Cardiac fibroblast (primary cell): ENCODE measurements at places on chromosomes 13 and 19.

DNA sequence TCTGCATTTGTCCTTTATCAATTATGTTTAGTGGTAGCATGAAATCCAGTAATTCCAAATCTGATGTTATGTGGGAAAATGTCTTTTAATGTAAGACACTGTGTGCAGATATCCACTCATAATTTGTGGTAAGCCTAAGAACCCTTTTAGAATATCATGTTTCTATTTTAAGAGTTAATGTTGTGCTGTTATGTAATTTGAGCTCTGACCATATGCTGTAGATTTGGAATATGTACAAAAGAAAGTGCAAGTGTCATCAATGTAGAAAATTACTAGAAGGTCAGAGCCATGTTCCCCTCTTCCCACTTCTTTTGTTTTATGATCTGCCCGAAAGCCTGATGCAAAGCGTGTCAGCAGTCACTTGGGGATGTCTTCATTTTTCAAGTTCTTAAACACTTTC, 44.5 kb downstream of the SCEL start:
- no peak for DNase-seq

DNA sequence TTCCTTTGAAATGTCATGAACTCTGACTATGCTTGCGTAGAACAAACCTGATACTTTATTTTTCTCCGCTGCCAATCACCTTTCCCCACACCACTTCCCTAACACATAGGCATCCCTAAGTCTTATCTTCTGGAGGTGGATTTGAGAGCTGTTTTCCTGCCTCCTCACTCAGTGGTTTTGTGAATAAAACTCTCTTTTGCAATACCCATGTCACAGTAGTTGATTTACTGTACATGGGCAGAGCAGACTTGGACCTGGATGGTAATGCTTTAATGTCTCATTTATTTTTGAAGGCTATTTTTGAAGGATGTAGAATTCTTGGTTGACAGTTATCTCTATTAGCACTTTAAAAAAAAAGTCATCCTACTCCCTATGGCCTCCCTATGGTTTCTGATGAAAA, 881.8 kb downstream of the SLITRK5 start:
- DNase-seq = no peak

GRCh38 chr19:7429638-7430282, 59.1 kb downstream of the PEX11G start:
- DNase-seq = no peak

- no peak for DNase-seq
Observed at GRCh38 chr13:93336728-93337127, 110.1 kb downstream of the GPC6 start.

DNA sequence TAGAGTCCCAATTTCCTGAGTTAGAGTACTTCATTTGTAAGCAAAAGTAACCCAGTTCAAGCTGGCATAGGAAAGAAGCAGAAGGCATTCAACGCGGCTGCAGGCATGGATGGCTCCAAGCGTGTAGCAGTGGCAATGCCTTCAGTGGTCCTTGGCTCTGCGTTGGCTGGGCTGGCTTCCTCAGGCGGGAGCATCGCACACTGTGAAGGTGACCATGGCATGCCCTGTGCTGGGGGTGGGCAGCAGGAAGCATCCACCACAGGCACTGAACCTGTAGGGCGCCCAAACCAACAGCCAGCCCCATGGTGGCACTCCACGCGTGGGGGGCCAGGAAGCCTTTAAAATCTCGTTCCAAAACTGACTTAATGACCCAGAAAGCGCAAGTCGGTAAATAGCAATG, 53.6 kb upstream of the SPACA7 start:
- DNase-seq = no peak

GRCh38 chr13:59210543-59210942, 953.2 kb downstream of the DIAPH3 start:
- DNase-seq = peak; percentile 5

- no peak for DNase-seq
Observed at GRCh38 chr19:4795400-4795799, 3.9 kb downstream of the FEM1A start.

- peak; percentile 26 for DNase-seq
Observed at GRCh38 chr19:42175952-42176648, 41.4 kb downstream of the DEDD2 start.

DNA sequence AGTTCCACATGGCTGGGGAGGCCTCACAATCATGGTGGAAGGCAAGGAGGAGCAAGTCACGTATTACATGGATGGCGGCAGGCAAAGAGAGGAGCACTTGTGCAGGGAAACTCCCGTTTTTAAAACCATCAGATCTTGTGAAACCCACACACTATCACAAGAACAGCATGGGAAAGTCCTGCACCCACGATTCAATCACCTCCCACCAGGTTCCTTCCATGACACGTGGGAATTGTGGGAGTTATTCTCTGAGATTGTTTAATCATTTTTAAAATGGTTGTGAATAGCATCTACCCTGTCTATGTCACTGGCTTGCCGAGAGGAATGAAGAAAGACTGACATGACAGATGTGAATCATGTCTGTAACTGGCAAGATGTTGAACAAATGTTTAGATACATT, 301.7 kb downstream of the HS6ST3 start:
- DNase-seq = no peak
